ENCODE measurements at places on chromosomes 11 and 22.

DNA sequence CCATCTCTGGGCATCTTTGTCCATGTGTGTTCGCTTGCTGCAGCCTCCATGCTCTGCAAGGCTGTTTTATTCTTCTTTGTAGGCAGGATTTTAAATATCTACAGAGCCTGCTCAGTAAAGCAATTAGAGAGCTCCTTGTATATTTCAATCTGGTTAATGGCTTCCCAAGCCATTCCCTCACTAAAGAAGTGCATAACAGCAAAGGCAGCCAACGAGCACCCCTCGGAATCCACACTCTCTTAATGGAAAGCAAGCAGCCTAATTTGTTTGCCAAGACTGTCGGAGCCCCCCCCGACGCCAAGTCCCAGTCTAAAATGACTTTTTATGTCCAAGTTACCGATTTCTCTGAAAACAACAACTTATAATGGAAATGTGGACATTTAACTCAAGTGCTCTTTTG, 123.6 kb downstream of the ARL14EP start:
- DNase-seq = no peak

DNA sequence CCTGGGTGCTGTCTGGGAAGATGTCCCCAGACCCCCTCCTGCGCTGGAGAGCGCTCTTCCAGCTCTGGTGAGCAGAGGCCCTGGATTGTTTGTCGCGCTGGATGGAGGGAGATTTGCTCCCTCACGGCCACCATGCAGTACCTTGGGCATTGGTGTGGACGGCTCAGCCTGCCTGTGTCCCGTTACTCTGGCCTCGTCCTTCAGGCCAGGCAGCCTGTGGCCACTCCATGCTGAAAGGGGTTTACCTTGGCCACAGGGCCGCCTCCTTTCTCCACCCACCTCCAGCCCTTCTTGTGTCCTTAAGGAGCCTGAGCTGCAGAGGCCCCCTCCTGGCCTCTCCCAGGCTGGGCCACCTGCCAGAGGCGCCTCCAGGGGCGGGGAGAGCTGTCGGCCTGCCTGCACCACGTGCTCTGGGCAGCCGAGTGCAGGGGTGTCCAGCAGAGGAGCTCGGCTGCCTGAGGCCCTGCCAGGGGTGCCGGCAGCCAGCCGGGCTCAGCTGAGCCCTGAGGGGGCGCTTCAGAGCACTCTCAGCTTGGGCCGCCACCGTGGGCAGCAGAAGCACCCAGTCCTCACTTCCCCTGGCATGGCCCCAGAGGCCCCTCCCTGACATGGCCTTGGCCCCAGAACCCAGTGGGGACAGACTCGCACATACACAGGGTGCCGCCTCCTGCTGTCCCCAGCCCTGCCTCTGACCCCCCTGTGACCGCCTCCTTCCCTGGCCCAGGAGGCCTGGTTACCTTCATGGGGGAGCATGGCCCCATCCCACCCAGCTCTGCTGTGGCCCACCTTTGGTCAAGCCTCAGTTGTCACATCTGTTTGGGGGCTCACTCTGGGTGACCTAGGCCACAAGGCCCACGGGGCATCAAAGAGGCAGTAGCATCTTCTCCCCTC, 3.4 kb downstream of the CCND1 start:
- DNase-seq = no peak

- no peak for DNase-seq
Observed at GRCh38 chr22:45912910-45913309, 64.1 kb downstream of the WNT7B start.

DNA sequence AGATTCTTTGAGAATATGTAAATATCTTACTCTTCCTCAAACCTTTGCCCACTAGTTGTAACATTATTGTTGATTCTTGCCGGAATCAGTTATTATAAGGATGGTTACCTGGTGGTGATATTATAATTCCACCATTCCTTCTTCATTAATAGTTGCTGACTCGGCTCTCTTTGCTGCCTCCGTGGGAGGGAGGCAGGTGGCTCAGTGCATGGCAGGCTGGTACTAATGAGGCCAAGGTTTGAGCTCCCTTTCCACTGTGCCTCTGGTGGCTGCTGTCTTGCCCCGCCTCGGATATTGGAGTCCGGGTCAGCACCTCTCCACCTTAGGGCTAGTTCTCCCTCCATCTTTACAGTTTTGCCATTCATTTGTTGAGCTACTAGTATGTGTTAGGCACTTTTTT, 12.7 kb downstream of the CD6 start:
- no peak for DNase-seq

- no peak for DNase-seq
Observed at GRCh38 chr22:47102648-47103047, 340.2 kb downstream of the TBC1D22A start.

DNA sequence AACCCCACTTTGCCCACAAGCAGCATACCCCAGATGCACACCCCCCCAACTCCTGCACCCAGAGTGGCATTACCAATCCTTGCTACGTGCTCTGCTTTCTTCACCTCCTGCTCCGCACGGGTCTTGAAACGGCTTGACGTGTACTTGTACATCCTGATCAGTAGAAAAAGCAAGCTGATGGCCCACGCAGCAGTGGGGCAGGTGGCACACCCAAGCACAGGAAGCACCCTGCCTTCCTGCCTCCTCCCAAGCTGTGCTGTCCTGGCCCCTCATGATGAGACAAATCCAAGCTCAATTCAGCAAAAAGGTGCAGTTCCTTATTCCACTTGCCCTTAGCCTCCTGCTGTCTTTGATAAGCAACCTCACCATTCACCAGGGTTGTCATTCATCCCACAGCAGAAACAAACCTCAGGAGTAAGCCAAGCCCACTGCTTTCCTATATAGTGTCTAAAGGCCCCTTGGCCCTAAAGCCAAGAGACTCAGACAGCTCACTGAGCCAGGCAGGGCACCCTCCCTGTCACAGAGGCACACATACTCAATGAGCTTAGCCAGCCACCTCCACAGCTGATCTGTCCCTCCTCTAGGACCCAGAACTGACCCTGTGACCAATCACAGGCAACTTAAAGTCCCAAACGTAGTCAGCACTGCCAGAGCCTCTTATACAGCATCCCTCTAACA, 27.8 kb downstream of the MORC2 start:
- no peak for DNase-seq
